Stimulated activated CD4-positive, alpha-beta T cell treated with anti-CD3 and anti-CD28 coated beads, Interleukin-2, amount 100 ng/mL, for 48 hours (primary cell): ENCODE measurements at places on chromosomes 7 and 10.

- no peak for DNase-seq
Measured at GRCh38 chr7:43112459-43112940, at the start of gene HECW1. Gene HECW1 (plus strand): TSS chr7:43112647. CDS start chr7:43243906, 131,259 bp downstream.

- no peak for DNase-seq
Measured at GRCh38 chr7:116552602-116553001, 27.8 kb downstream of the CAV1 start.

DNA sequence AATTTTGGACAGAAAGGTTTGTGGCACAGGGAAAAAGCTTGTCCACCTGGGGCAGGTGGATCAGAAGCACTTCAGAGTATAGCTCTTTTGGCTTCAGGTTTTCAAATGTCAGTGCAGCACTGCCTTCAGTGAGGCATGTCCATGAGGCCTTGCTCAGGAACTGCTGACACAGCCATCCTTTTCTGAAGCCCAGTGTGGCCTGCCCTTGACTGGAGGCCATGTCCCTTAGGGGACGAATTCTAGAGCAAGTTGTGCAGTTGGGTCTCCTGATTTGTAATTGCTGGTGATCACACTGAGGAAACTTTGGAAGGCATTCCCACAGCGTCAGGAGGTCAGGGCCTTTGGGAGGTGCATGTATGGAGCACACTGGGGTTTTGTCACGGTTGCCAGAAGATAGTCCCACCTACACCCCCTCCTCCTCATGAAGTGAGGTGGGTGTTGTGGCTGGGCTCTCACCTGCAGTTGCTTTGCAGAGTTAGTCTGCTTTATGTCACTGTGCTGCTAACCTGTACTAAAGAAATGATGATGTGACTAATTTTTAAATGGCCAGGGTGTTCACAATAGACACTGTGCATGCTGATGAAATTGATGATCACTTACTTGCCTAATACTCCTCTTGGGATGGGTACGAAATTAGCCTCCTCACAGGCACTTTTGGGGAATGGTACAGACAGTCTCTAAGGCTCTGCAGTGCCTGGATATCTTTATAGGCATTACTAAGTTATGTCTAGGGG, 41.7 kb downstream of the OGDH start:
- DNase-seq = no peak

- DNase-seq = no peak
Measured at GRCh38 chr10:15879663-15880062, 19.4 kb upstream of the MINDY3 start.

DNA sequence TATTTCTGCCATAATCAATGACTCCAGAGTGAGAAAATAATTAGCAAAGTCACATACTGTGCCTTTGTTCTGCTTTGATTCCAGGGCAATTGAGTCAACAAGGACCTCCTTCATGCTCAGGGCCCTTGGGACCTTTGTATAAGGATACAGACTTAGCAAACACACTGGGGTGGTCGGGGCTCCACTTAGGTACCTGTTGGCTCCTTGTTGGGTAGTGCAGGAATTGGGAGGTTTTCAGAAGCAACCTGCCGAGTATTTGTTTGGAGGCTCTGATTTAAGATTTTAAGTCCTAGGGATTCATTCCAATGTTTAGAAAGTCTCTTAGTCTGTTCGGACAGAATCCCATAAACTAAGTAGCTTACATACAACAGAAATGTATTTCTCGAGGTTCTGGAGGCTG, 3.0 kb downstream of the ADCK2 start:
- no peak for DNase-seq

- DNase-seq = no peak
Measured at GRCh38 chr10:84895541-84895940, 567.2 kb downstream of the CCSER2 start.

DNA sequence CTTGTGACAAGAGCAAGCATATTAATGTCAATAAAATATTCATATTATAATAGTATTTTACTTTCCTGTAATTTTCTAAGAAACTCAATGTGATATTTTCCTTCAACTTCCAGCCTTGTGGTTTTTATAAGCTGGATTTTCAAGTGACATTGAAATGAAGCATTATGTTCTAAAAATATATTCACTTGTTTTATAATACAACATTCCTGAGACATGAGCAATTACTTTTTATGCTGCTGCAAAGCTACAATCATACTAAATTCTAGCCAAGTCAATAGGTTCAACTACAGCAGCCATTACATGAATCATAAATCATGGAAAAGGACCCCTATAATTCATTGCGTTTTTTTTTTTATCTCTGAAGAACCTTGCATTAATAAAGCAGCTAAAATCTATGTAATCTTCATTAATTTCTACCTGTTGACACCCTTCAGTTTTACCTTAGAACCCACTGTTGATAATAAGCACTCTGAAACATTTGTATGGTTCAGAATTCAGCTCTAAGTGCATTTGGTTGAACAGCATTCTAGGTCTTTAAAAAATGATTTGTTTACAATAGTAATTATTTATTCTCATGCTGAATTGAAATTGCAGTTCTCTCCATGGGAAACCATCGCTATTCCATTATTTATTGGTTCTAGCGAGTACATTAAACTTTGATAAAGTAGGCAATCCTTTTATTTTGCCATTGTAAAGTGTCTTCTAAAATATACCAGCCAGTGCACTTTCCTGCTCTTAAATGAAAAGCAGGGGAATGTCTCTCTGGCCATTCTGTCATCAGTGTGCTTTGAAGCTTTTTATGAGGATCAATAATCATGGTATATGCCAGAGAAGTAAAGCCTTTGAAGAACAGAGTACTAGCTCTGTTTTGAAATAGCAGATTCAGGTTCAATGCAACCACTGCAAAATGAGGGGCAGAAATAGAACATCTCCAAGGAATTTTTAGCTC, 132.6 kb downstream of the GNAT3 start:
- no peak for DNase-seq

DNA sequence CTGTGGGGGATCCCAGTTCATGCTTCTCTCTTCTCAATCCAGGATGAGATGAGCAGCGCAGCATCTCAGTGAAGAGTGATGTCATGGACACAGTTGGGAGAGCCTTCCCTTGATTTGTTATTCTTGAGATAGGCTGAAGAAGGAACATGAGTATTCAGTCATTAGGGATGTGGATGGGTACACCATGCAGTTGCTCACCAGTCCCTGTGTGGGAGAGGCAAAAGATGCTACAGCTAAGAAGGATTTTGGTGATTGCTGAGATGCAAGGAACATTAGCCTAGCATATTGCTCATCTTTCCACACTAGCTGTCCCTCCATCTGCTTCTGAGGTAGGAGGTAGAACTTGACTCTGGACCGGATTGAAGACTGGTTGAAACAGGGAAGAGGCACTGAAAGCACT, 179.6 kb downstream of the GALNT17 start:
- no peak for DNase-seq

DNA sequence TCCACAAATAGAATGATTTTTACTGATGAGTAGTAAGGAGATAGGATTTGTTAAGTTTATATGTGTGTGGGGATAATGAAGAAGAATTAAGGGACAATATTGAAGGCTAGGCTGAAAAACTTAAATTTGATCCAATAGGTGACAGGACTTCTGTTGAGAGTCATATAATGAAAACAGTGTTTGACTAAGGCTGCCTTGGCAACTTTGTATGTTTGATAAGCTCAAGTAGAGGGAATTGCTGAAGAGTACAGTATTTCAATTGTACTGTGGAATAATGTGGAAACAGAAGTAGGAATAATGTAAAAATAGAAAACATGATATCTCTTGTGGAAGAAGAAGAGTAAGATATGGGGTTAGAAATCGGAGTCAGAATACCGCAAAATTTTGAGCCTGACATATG, 10.5 kb downstream of the R3HCC1L start:
- no peak for DNase-seq

DNA sequence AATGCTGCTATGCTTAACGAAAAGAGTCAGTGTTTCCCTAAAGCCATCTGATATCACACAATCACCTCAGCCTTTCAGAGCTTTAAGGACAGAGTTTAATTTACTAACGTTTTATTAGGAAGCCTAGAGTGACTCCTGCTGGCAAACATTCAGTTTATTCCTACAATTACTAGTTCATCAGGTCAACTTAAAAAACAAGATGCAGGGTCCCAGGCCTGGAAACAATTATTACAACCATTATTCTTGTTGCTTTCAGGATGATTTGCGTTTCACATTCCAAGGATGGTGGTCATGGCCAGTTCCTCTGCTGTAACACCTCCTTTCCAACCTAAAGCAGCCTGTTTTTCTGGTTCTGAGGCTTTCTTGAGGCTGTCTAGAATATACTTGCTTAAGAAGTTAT, 1.5 kb upstream of the FAM53B start:
- DNase-seq = no peak

- no peak for DNase-seq
Measured at GRCh38 chr10:91816981-91817380, 18.8 kb downstream of the TNKS2 start.

DNA sequence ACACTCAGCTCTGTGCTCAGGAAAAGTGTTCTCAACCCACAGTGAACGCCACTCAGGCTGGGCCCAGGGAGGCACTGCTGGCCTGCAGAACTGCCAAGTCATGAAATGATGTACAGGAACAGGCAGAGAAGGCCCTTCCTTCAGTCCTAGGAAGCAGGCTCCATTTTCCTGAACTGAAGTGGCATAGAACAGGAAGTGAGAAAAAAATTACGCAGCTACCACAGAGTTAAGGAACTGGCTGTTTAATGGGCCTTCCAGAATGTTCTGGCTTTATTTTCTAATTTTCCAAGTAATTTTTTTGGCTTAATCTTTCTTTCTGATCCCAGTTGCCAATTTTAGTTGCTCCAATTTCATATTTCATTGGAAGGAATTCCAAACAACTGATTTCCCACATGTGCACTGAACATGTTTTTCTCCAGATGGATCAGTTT, 39.3 kb downstream of the LRRC18 start:
- no peak for DNase-seq

DNA sequence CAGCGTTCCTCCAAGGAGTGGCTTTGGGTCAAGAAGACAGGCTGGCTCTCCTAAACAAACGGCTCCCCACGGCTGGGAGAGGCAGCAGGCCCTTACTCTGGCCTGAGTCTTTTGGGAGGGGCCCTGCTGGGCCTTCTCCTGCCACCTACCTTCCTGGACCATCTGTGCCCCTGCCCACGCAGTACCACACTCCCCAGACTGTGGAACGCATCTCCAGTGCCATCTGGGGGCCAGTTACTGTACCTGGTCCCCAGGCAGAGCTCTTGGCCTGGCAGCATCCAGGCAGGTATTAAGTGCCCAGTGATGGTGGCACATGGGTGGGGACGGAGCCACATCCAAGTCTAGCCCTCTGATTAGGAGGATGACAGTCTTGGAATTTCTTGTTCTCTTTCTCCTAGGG, 14.4 kb downstream of the ALKBH4 start:
- no peak for DNase-seq

DNA sequence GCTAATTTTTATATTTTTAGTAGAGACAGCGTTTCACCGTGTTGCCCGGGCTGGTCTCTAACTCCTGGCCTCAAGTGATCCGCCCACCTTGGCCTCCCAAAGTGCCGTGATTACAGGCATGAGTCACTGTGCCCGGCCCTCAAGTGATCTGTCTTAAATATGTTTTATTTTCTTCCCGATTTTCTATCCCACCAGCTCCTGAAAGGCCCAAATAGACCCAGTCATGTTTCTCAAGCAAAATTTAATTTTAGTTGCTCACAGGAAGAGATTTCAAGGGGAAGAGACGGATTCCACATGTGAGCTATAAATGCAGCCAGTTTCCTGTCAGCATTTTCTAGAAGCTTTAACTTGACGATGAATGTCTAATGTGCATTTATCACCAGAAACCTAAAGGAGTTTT, 12.0 kb downstream of the DENND10 start:
- DNase-seq = no peak

GRCh38 chr10:121248266-121248665, 350.0 kb downstream of the FGFR2 start:
- DNase-seq = no peak

- no peak for DNase-seq
Measured at GRCh38 chr10:13862546-13863233, 275.9 kb downstream of the PRPF18 start.

GRCh38 chr10:70320751-70321150, 36.9 kb upstream of the NPFFR1 start:
- no peak for DNase-seq

DNA sequence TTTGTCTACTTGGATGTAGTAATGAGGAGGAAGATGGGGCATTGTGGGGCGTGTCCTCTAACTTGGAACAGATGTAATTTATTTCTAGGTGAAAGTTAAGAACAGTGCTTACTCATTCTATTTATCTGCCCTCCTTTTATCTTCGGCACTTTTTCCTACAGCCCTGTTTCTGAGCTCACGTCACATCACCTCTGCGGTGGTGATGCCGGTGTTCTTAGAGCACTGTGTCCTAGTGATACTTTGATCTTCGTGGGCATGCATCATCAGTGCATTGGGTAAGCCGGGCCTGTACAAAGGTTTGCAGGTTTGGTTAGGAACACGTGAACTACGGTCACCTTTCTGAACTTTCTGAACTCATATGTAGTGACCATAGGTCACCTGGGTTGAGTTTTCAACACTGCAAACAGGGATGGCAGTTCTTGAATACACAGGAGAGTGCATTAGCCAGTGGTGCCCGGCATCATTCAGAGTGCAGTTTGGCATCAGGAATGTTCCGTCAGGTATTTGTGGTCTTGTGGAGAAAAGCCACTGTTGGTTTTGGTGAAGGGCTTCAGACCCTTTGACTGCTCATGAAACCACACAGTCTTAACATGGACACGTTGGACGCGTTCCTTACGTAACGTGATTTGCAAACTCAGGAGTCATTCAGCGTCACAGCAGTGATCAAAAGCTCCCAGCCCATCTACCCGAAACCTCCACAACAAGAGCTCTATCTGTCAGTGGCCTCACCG, 5.6 kb downstream of the POR start:
- peak; percentile 27 for DNase-seq

GRCh38 chr10:132120200-132120599, 54.5 kb downstream of the JAKMIP3 start:
- DNase-seq = no peak

DNA sequence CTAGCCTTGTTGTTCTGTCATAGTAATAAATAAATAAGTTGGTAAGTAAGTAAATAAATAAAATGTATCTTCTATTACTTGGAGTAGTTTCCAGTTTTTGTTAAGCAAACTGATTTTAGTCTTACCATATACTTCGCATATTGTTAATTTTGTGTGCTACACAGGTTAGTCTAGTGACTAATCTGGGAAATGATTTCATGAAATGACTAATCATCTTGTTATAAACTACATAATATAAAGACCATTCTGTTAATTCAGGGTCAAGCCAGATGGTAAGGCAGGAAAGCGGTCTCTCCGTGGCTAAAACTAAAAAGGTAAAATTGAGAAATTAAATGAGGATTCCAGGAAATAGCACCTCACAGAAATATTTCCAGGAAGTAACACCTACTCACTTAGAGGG, 58.5 kb upstream of the FOXP2 start:
- DNase-seq = no peak

DNA sequence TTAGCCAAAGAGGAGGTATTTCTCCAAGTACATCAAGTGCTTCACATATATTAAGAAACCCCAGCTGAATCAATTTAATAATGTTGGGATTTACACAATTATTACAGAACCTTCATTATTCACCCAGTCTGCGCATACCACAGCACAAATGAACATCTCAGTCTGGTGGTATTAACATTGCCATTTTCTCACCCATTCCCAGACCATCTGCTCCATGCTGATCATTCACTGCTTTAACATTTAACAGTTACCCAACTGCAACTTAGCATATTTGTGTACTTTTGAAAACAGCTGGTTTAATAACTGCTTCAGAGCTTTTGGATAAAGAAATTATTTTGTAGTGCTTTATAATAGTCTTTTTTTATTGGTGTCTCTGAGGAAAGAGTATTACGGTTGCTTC, 1072.1 kb downstream of the NXPH1 start:
- no peak for DNase-seq

GRCh38 chr10:26391701-26392695, 46.1 kb upstream of the APBB1IP start:
- no peak for DNase-seq

GRCh38 chr10:29064680-29065079, 224.2 kb upstream of the LYZL1 start:
- no peak for DNase-seq
